T-helper 2 cell treated with Interferon-gamma antibody and Interleukin-4, amounts not matched to agents 5 μg/mL and 100 μg/mL, for 36 hours (primary cell): ENCODE measurements at places on chromosomes 7 and 10.
A peak's percentile ranks its signal among the peaks of the same experiment; 100 is the strongest.

DNA sequence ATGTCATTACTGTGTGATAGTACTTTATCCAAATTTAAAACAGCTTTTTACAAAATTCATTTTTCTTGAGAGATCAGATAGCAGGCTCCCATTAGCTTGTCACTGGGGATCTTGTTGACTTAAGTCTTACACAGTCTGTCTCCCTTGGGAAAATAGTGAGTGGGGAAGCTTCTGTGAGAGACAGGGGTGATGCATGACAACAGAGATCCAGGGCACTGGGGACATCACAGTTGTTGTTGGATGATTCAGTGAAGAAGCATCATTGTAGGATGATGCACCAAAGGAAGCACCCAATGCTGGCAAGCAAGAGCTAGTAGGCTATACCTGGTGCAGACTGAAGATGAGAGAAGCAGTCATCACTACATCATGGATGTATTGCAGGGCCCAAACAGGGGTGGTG lies 284.7 kb downstream of the HDAC9 start:
- no peaks in the 10 kb centered on the region for H3K4me1 ChIP-seq
- no peak overlapping the region for H3K27ac ChIP-seq
- no peaks in the 10 kb centered on the region for H3K27me3 ChIP-seq
- no peak for DNase-seq

DNA sequence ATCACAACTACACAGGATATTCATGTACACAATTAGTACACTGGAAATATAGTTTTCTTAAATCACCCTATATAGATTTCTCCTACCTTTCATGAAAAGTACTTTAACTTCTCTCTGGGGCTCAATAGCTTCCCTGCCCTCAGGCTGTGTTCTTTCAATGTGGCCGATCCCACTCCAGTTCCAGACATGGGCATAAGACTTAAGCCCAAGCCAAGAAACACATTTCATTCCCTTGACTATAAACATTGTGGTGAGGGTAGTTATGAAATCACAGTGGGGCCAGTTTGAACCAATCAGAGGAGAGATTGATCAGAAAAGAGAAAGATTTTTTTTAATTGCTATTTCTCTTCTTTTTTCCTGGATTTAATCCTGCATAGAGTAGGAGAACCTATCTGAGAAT lies 904.6 kb upstream of the SORCS1 start:
- DNase-seq, result no peak
- H3K36me3 ChIP-seq, result no peaks in the 10 kb centered on the region
- no peaks in the 10 kb centered on the region for H3K4me1 ChIP-seq

DNA sequence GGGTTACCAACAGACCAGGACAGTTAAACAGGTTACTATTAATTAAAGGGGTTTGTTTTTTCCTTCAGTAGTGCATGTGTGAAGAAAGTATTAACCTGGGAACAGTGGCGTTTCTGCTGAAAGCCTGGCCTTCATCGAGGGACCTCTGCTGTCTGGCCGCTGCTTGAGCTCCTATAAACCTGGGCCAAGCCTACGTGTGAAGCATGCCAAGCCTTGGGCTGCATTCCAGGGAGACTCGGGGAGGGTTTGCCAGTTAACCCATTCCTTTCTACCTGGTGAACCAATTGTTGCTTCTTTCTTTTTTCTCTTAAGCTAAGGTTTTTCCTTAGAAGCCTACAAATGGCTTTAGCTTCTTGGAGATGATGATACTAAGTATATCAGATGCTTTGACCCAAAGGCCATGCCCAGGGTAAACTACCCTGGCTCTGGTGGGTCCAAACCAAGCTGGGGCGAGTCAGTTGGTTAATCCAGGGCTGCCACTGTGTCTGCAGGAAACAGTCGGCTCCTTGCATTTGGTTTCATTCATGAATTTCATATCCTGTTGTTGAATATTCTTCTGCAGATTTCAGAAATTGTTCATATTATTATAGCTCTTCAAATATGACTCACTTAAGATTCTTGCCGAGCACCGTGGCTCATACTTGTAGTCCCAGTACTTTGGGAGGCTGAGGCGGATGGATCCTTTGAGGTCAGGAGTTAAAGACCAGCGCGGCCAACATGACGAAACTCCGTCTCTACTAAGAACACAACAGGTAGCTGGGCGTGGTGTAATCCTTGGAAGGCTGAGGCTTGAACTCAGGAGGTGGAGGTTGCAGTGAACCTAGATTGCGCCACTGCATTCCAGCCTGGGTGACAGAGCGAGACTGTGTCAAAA lies 23.8 kb downstream of the PFKP start:
- peak overlapping the region; percentile 93 for H3K27ac ChIP-seq
- H3K4me1 ChIP-seq, result peaks cover 57% of the 10 kb centered on the region
- H3K36me3 ChIP-seq, result peaks cover 63% of the 10 kb centered on the region
- H3K4me3 ChIP-seq, result peak overlapping the region; percentile 73
- no peaks in the 10 kb centered on the region for H3K27me3 ChIP-seq
- peak; percentile 56 for DNase-seq

DNA sequence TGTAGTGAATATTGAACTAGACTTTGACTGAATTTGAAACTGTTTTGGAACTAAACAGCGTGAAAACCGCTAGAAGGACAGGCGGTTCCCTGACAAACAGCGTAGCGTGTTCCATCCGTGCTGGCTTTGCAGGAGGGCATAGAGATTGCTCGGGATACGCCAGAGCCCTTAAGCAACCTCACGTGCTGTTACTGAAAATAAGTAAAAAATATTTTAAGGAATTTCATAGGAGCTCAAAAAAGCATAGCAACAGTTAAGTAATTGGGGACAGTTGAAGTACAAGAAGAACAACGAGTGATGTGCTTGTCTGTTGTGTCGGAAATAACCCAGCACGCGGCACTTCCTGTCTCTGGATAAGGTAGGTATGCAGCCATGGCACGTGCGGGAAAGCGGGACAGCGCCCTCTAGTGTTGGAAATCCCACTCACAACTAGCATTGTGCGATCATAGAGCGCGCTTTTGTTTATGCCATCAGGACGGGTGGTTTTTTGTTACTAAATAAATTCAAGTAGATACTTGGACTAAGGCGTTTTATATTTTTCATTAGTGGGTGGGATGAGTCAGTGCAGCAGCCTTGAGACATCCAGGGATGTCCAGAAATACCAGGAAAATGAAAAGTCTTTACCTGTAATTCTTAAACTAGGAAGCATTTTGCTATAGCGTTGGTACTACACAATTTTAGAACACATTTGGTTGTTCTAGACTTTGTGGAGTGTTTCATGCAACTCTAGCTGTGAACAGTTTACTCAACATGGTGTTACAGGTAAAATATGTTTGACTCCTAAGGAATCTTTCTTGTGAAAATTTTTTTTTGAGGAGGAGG lies 50.4 kb downstream of the DNAJB6 start:
- H3K4me1 ChIP-seq, result peaks cover 38% of the 10 kb centered on the region
- no peaks in the 10 kb centered on the region for H3K27me3 ChIP-seq
- H3K27ac ChIP-seq, result peak overlapping the region; percentile 73

- no peaks in the 10 kb centered on the region for H3K27me3 ChIP-seq
- DNase-seq, result no peak
- no peak overlapping the region for H3K27ac ChIP-seq
- no peaks in the 10 kb centered on the region for H3K36me3 ChIP-seq
Observed at GRCh38 chr7:143512488-143513340, 35.0 kb downstream of the TAS2R41 start.

DNA sequence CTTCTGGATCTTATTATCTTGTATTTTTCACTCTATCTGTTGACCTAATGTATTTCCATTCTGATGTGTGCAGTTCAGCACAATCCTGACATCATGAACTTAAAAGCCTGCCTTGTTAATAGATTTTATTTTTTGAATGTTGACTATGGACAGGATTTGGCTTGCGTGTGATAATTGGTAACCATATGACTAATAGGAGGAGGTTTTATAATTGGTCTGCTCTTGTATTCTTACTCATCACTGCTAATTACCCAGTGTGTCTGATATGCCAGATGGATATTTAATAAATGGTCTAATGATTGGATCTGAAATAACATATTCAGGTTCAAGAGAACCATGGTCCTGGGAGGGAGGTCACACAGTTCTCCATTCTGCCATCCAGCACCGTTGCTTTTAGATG lies 45.9 kb downstream of the MTURN start:
- DNase-seq, result no peak
- H3K36me3 ChIP-seq, result no peaks in the 10 kb centered on the region
